GM23248 (cell line): ENCODE measurements at places on chromosomes 7 and 10. TPM values are rescaled to one million over a fixed set of nuclear protein-coding genes. Genes with fewer than 3 reads are reported as not detected.

Gene HYAL4
- total RNA-seq = not detected in 2 replicates

- peak; percentile 37 for DNase-seq
Measured at GRCh38 chr7:34086064-34086463, 180.7 kb downstream of the BMPER start.

Gene RBP3
- total RNA-seq = not detected in 2 replicates

DNA sequence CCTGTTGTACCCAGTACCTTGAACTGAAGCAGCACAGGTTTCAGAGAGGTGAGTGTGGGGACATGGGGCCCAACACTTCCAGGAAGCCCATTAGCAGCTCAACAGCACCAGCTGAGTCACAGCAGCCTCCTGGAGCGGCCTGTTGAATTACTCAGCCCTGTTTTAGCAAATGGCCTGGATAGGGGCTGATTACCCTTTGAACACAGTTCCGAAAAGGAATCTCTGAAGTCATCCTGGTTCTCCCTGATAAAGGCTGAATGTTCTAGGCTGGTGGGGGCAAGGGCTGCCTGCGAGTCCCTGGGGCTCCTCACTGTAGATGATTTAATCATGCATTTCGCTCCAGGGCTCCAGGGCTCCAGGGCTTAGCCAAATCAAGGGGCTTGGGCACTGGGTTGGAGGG lies 287.5 kb downstream of the GRID1 start:
- peak; percentile 1 for DNase-seq

DNA sequence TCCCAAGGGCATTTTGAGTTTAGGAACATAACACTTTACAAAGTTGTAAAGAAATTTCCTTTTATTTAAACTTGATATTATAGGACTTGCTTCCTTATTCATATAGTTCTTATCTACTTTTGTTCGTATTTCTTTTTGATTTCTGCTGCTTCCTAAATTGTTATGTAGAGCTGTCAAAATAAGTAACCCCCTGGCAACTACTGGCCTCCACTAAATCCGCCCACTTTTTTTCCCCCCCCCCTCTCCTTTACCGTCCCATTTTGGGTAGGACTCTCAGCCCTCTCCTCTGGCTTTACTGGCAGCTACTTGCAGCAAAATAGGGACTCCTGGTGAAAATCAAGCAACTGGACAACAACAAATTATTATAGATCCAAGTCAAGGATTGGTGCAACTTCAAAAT lies 1.1 kb downstream of the SP4 start:
- DNase-seq = no peak

- no peak for DNase-seq
Measured at GRCh38 chr10:51768886-51769465, 69.6 kb upstream of the CSTF2T start.

GRCh38 chr10:113111900-113112853 lies 162.1 kb downstream of the TCF7L2 start:
- peak; percentile 90 for DNase-seq

- peak; percentile 96 for DNase-seq
Measured at GRCh38 chr10:17075533-17076359, 53.9 kb downstream of the CUBN start.
